ENCODE measurements at places on chromosomes 7 and 10. TPM values are rescaled to one million over a fixed set of nuclear protein-coding genes. Genes with fewer than 3 reads are reported as not detected.

DNA sequence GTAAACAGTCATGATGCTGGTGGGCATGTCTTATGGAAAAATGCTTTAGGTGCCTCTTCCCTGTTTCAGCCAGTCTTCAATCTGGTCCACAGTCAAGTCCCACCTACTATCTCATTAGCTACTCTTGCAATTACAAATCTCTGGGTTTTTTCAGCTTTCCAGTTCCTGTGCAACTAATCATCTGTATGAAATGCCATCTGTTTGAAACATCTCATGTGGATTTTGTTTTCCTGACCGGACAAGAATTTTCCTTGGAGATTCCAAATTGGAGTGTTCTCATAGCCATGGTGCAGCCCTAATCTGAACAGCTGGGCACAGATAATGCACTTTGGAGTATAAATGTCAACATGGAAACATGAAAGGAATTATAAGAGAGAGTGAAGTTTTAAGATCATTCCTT lies 41.3 kb upstream of the CALN1 start:
- no peak for DNase-seq

DNA sequence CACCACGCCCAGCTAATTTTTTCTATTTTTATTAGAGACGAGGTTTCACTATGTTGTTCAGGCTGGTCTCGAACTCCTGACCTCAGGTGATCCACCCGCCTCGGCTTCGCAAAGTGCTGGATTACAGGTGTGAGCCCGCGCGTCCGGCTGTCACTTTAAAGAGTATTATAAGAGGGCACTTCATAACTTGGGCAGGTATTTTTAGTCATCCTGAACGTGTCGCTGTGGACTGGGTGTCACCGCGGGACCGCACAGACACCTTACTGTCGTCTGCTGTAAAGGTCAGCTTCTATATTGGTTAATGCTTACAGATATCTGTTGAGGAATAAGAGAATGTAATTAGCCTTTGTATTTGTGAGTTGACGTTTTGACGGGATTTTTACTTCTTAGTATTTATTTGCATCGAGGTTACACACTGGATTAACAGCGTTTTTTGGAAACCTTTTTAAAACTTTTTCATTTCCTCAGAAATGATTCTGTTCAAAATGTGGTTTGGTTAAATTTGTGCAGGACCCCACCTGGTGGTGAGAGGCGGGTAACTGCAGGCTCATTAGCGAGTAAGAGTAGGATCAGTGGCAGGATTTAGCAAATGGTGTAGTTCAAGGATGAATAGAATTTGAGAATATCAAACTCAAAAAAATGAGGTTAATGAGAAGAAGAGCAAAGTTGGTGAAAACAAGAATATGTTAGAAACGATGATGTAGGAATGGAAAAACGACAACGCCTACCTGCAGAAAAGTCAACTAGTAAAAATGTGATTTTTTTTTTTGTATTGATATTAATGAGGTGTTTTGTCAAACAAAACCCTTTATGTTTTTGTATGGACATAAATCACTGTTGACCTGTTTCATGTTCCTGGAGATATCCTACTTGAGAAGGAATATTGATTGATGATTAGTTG lies 3.2 kb downstream of the DNAJB6 start:
- no peak for DNase-seq

GRCh38 chr7:45007571-45008328 lies 7.7 kb downstream of the CCM2 start:
- DNase-seq = no peak

DNA sequence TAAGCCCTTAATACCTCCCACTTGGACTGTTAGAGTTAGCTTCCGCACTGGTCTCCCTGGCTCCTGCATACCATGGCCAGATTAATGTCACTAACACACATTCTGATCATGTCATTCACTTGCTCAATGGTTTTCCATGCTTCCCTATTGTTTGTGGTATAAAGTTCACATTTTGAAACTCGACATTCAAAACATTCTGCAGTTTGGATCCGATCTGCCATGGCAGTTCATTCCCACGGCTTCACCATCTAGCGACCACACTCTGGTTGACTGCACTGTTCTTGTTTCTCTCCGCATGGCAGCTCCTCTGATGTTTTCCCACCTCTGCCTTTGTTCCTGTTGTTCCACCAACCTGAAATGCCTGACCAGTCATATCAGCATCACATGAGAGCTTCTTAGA lies 87.4 kb upstream of the WAC start:
- DNase-seq = no peak

GRCh38 chr7:133755901-133756300 lies 371.2 kb upstream of the LRGUK start:
- DNase-seq = no peak

DNA sequence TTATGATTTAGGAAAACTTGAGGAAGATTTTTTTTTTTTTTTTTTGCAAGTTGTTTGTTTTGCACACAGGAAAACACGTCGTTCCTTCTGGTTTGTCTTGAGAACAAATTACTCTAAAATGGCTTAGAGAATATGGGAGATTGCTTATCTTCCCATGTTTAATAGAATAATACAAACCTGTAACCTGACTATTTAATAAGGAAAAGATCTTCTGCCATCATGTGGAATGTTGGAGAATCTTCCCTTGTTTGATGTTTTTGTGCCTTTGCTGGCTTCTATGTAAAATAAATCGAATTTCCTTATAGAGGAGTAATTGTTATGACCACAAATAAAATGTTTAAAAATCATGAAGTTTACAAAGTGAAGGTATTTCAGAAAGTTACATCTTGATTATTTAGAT lies 818.8 kb downstream of the GATA3 start:
- no peak for DNase-seq

- DNase-seq = no peak
Observed at GRCh38 chr7:510782-511281, 8.8 kb downstream of the PDGFA start.

The GIMAP1 gene
- total RNA-seq = 12.1 TPM

The UCMA gene
- not detected for total RNA-seq

DNA sequence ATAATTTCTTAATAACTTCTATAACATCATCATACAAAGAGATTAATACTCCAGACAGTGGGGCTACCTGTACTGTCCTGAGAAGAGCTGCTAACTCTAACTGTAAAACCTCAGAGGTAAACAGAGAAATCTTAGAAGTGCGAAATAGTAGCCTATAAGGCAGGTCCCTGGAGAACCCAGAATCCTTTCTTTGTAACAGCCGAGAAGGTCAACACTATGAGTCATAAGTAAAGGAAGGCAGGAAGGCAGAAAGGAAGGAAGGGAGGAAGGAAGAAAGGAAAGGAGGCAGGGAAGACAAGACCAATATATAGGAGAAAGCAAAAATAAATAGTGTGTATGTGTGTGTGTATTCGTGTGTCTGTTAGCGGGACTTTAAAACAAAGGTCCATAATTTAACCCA lies 540.6 kb downstream of the ZWINT start:
- no peak for DNase-seq

The SPAG6 gene
- not detected for total RNA-seq

- DNase-seq = no peak
Observed at GRCh38 chr7:51019891-51020870, 237.5 kb upstream of the GRB10 start.

DNA sequence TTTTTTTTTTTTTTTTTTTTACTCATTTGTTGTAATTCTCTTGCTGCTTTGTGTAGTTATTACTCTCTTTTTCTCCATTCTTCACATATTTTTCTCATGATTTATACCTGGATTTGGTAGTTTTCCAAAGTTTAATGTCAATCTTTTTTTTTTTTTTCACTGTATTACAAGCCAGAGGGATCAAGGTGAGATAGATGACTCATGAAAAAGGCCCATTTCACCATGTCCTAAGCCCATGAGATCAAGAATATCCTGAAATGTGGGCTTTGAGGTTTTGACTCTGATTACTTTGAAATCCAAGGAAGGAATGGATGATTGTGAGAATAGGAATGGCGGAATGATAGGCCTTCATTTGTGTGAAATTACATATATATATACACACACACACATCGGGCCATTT lies 31.1 kb downstream of the TAX1BP1 start:
- no peak for DNase-seq

The CASP2 gene
- 19.7 TPM for total RNA-seq

GRCh38 chr10:84593506-84593905 lies 265.1 kb downstream of the CCSER2 start:
- DNase-seq = no peak

- no peak for DNase-seq
Observed at GRCh38 chr7:130939321-130940095, 205.5 kb upstream of the KLF14 start.

The PSD gene
- total RNA-seq = 0.35 TPM

- no peak for DNase-seq
Observed at GRCh38 chr10:88974446-88975376, 15.9 kb upstream of the FAS start.

The SPAM1 gene
- total RNA-seq = not detected

GRCh38 chr7:151261529-151261928 lies 13.0 kb upstream of the SMARCD3 start:
- no peak for DNase-seq

DNA sequence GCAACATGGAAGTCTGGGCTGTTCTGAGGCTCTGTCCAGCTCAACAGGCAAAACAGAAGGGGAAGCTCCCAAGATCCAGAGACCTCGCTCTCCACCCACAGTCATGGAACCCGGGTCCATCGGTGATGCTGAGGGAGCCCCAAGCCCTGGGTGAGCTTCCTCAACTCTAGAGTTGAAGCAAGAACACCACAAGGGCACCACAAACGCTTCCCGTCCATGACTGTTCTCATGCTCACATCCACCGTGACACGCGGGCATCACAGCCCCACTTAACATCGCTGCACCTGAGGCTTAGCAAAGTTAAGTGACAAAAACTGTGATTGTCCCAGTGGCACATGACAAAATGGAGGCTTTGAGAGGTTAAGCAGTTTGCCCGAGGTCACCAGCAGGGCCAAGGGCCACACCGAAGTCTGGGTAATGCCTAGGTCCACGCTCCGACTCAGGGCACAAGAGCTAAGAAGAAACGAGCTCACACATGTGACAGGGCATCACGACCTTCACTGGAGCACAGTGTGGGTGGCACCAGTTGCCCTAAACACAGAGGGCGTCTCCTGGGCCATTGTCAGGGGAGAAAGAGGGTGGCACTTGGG lies 110.6 kb downstream of the OAT start:
- no peak for DNase-seq

The CDNF gene
- total RNA-seq = 5.8 TPM

- DNase-seq = no peak
Observed at GRCh38 chr10:76049581-76050290, 618.3 kb downstream of the LRMDA start.

DNA sequence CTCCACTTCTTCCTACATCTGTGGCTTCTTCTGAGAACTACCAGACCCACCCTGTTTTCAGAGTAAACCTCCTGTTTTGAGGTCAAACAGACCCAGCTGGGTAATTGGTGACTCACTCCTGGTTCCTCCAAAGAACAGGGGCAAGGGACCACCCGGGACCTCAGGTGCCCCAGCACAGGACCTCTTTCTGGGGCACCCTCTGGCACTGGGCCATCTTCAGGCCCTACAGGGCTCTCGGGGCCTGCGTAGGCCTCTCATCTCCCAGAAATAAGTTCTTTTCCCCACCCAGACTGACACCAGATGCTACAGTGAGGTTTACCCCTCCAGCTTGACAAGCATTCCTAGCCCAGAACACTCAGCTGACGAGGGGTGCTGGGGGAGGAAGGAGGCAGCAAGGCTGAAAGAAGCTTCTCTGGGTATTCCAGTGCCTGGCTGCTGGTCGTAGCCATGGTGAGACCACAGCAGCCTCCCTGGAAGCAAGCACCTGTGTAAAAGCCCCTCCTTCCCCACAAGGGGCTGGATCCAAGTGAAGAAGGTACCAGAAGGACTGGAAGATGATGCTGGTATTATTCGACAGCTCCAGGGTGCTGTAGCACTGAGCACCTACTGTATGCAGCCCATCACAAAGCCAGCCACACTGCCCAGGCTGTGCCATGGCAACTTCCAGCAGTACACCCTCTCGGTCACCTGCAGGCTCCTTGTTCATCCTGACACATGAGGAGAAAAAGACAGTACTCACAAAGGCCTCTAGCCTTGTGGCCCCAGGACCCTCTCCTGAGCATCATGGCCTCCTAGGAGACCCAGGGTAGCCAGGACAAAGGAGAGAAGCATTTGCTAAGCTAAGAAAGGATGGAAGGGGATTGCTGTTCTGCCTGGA lies 47.4 kb downstream of the ALOX5 start:
- no peak for DNase-seq

DNA sequence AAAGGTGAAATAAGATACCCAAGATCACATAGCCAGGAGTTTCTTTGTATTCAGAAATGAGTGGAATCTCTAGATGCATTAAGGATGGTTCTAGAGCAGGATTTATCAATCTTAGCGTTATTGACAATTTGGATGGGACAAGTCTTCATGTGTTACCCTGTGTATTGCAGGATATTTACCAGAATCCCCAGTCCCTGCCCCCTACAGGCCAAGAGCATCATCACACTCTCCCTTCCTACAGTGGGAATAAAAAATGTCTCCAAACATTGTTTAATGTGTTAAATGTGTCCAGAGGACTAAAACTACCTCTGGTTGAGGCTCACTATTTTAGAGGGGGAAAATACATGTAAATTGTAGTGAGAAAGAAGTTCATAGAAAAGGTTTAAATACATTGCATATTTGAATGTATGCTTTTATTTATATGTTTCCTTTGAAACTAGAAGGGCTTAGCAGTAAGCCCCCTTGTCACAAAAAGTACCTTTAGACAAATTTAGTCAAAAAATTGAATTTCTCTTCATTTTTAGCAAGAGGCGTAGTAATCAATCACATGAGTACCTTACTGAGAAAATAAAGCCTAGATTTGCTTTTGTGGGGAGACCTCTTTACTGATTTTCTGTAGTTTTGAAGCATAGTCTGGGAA lies 141.2 kb downstream of the MLLT10 start:
- DNase-seq = peak; percentile 23

The LRRTM3 gene
- not detected for total RNA-seq

GRCh38 chr10:1451941-1452340 lies 285.4 kb downstream of the ADARB2 start:
- DNase-seq = no peak

- no peak for DNase-seq
Observed at GRCh38 chr10:101655570-101655969, 39.4 kb downstream of the FBXW4 start.

GRCh38 chr7:149296368-149296767 lies 34.4 kb downstream of the ZNF783 start:
- no peak for DNase-seq

GRCh38 chr10:124590216-124591122 lies 128.8 kb downstream of the LHPP start:
- DNase-seq = no peak

The MRC1 gene
- 23.8 TPM for total RNA-seq
